ENCODE measurements at places on chromosomes 7 and 10. TPM values are rescaled to one million over a fixed set of nuclear protein-coding genes. Genes with fewer than 3 reads are reported as not detected.

GRCh38 chr10:97140902-97141745 lies 44.6 kb downstream of the SLIT1 start:
- DNase-seq: no peak

- no peak for DNase-seq
Observed at GRCh38 chr10:123774132-123774742, 108.1 kb downstream of the GPR26 start.

GRCh38 chr10:13348216-13349017 lies at the start of gene SEPHS1:
Gene SEPHS1, minus strand, starts transcription at chr10:13348293. Its CDS starts 3,343 bp downstream, at chr10:13344950.
- DNase-seq: peak; percentile 81

- no peak for DNase-seq
Observed at GRCh38 chr10:34940436-34940835, 125.3 kb upstream of the PARD3 start.

- DNase-seq: peak; percentile 75
Observed at GRCh38 chr7:127347567-127348246, 44.8 kb downstream of the ZNF800 start.

DNA sequence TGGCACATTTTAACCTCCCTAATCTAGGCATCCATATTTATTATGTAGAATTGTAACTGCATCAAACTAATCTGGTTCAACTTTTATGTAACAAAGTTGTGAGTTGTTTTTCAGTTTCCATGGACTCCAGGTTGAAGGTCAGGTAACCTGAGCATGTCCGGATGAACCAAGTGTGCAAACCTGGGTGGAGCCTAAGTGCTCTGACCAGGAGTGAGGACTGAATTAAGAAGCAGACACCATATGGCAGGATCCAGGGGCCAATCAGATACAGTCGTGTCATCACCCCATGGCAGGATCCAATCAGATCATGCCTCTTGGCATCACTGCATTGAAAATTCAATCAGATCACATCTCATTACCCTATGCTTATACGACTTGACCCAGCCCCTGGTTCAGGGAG lies 41.2 kb upstream of the PHYHIPL start:
- no peak for DNase-seq

DNA sequence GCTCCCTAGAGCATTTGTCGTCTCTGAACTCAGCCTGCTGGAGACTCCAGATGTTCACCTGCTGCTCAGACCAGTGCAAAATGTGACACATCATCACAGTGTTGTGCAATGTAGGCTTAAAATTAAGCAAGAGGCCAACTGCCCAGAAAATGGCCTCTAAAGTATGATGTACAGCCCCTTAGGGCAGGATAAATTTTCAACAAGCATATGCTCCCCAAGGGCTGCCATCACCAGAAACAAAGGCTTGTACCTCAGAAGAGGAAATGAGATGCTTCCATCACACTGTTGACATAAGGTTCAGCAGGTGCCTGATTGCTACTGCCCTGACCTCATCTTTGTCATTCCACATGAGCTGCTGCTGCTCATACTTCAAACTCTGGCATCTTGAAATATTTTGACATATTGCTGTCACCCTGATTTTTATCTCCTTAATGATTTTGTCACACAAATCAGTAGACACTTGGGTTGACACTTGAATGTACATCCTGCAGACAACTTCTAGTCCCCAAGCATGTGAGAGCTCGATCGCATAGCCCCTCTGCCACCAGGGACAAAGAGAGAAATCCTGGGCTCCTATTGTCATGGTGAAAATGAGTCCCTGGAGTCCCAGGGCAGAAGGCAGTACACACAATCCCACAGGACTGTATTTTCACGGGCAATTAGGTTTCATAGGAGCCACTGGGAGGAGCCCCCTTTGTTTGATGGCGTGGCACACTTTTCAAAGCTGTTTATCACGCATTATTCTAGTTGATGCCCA lies 219.7 kb upstream of the STK17A start:
- no peak for DNase-seq

GRCh38 chr7:142855756-142856564 lies 1.1 kb downstream of the EPHB6 start:
- DNase-seq: no peak

DNA sequence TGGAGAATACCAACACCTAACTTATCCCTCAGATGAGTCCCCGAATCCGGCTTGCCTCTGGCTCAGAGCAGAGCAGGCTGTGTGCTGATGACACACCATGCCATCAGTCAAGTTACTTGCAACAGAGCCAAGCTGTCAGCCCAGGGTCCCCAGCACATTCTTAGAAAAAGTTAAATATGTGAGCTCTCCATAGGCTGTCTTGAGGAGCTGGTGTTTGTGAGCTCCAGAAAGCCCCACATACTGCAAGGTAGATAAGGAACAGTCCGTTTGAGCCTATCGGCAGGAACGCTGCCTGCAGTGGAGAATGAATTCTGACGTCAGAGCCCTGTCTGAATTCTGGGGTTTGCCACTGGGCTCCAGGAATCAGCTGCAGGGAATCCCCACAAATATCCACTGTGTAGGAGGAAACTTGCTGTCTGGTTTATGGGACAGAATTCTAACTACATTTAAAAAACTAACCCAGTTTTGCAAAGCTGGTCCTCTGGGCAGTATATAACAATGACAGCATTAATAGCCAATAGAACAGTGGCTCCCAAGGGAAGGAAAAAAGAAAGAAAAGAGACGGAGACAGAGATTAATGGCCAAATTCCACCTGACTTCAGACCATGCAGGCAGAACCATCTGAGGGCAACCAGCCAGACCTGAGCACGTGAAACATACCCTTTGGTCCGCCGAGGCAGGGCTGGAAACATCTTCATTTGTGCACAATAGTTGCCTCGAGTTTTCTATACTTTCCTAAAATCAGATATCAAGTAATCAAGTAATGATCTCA lies 3.6 kb downstream of the SFXN4 start:
- peak; percentile 85 for DNase-seq

Gene ZKSCAN1
- total RNA-seq: 43.0 TPM

Gene CCZ1B
- 34.0 TPM for total RNA-seq

Gene POU6F2
- total RNA-seq: 1.5 TPM

Gene URGCP
- 15.6 TPM for total RNA-seq

All from K562 (cell line).